Stimulated activated CD8-positive, alpha-beta memory T cell treated with anti-CD3 and anti-CD28 coated beads, Interleukin-7, amount 100 ng/mL, for 4 hours (primary cell): ENCODE measurements at places on chromosomes 6 and 20.

DNA sequence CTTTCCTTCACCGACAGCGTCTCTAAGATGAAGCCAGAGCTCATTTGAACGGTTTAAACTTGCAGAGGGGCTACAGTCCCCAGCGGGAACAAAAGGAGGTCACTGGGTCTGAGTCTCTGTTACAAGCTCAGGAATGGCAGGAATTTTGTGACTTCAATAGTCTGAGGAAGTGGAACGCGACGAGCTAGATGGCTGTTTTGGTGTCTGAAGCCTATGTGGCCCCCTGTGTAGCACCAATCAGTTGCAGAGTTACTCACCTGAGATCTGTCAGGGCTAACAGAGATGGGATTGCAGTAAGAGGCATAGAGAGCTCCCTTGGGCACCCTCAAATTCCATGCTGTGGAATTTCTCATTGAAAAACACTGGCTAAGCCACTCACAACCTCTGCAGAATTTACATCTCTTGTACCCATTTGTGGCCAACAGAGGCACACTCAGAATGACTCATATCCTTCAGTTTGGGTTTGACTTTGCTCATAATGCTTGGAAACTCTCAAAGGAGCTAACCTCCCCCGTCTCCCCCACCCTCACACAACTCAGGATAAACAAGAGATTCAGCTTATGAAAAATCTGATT lies 7.1 kb upstream of the TCP11 start:
- DNase-seq, result no peak

GRCh38 chr20:17799575-17800227 lies 99.9 kb downstream of the BANF2 start:
- no peak for DNase-seq

- DNase-seq, result no peak
These were observed 193.9 kb upstream of the KCNG1 start for GRCh38 chr20:51216850-51217249.

DNA sequence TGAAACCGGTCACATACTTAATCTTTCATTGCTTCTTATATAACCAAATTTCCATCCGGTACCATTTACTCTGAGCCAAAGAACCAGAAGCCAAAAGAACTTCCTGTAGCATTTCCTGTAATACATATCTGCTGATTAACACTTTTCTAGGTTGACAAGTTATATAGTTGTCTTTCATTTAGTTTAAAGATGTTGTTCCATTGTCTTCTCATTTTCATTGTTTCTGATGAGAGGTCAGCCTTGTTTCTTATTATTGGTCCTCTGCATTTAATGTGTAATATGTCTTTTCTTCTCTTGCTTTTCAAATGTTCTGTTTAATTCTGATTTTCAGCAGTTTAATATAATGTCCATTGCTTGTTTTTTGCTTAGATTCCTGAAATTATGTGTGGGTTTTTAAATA lies 214.5 kb upstream of the CCN2 start:
- DNase-seq, result no peak

GRCh38 chr6:41938590-41939175 lies 2.9 kb downstream of the CCND3 start:
- DNase-seq, result no peak

DNA sequence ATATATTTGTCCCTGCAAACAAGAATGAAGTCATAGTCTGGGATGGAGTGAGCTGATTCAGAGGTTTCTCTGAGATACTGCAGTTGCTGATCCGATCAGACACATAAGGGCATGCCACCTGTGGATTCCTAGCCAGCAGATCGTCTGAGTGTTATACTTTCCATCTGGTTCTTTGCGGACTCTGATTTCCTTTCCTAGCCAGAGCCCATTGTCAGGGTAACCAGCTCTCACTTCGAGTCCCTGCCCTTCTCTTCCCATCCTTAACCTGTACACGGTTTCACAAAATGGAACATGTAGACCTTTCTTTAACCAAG lies 100.9 kb downstream of the TMEM200A start:
- DNase-seq, result no peak
